COR-L47 (cell line): ENCODE measurements at places on chromosomes 7 and 10.

GRCh38 chr10:75304741-75305390, 69.1 kb upstream of the COMTD1 start:
- DNase-seq: no peak

DNA sequence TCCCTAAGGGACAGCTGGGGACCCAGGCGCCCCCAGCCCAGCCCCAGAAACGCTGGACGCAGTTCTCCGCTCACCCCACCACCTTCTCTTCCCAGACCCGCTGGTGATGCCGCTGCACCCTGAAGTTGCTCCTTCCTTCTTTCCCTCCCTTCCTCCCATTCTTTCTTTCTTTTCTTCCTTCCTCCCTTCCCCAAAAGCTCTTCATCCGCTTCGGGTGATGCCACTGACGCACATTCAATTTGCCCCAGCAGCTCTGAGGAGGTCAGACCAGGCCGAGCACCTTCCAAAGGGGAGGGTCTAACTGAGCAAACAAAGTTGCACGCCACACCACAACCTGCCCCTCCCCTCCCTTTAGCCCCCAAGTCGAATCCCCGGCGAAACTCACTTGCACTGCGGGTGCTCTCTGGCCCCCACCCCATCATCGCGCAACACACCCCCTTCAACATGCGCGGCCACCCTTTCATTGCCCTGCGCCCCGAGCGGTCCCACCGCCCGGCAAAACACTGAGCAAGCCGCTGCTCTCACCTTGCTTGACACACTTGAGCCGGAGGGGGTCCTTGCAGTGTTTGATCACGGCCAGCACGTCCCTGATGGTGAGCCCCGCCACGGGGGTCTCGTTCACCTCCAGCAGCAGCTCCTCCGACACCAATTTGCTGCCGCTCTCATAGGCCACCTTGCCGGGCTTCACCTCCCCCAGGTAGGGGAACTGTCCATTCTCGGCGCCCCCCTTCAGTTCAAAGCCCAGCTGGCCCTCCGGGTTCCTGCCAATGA, 787 bp downstream of the MAGI2 start:
- no peak for DNase-seq

DNA sequence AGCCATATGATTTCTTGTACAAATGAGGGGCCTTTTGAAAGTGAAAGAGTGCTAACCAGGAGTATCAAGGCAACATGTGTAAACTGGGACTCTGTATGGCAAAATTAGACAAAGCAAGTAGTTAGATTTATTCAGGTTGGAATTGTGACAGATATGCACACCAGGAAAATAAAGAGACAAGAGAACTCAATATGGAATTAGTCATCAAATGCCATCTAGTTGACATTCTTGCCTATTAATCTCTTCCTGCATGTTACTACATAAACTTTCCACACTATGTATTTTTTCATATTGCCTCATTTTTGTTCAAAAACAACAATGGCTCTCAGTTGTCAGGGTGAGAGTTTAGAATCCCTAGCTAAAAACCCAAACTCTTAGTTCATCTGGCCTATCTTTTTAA, 799.0 kb downstream of the NRG3 start:
- DNase-seq: no peak

GRCh38 chr7:2258661-2259365, 16.8 kb downstream of the NUDT1 start:
- DNase-seq: no peak

- no peak for DNase-seq
Observed at GRCh38 chr10:52256832-52257691, 57.0 kb upstream of the DKK1 start.
